ENCODE measurements at places on chromosomes 1 and 21. TPM values are rescaled to one million over a fixed set of nuclear protein-coding genes. Genes with fewer than 3 reads are reported as not detected.

DNA sequence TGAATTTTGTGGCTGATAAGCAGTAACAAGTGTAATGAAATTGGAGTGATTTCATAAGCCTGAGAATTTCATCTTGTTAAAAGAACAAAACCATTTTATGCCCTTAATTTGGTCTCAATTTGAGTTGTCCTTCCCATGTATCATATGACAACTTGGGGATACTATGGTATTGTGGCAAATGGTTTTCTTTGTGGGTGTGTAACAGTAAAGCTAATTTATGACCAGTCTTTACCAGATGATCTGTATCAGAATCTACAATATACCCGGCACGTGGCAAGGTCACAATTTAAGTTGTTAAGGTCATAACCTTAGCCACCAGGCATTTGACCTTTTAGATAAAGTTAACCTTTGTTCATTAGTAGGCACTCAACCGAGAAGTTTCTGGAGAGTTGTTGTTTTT lies 9.1 kb downstream of the NFIA start:
- peaks cover 4% of the 10 kb centered on the region for H3K36me3 ChIP-seq
- no peak overlapping the region for H3K27ac ChIP-seq
- no peaks in the 10 kb centered on the region for H3K4me1 ChIP-seq
- H3K27me3 ChIP-seq = no peaks in the 10 kb centered on the region

Gene CD2
- total RNA-seq = not detected

GRCh38 chr1:10824821-10825540 lies 28.5 kb upstream of the CASZ1 start:
- H3K27ac ChIP-seq = no peak overlapping the region
- no peaks in the 10 kb centered on the region for H3K4me1 ChIP-seq
- no peaks in the 10 kb centered on the region for H3K36me3 ChIP-seq
- no peak overlapping the region for H3K4me3 ChIP-seq
- DNase-seq = peak; percentile 30
- peaks cover 2% of the 10 kb centered on the region for H3K27me3 ChIP-seq

Gene RNU1-3
- under 0.01 TPM for total RNA-seq

- no peak for DNase-seq
- H3K4me1 ChIP-seq = no peaks in the 10 kb centered on the region
- no peaks in the 10 kb centered on the region for H3K36me3 ChIP-seq
- no peak overlapping the region for H3K27ac ChIP-seq
- no peak overlapping the region for H3K4me3 ChIP-seq
- no peaks in the 10 kb centered on the region for H3K27me3 ChIP-seq
Observed at GRCh38 chr1:175757381-175758015, 14.1 kb upstream of the TNR start.

GRCh38 chr1:26697978-26698849 lies 2.4 kb downstream of the ARID1A start:
- H3K36me3 ChIP-seq = no peaks in the 10 kb centered on the region
- peak overlapping the region; percentile 97 for H3K4me3 ChIP-seq
- peak overlapping the region; percentile 77 for H3K27ac ChIP-seq
- H3K4me1 ChIP-seq = peaks cover 38% of the 10 kb centered on the region
- peak; percentile 97 for DNase-seq

- no peak overlapping the region for H3K27ac ChIP-seq
- H3K4me1 ChIP-seq = no peaks in the 10 kb centered on the region
- no peaks in the 10 kb centered on the region for H3K27me3 ChIP-seq
- no peak overlapping the region for H3K4me3 ChIP-seq
- no peaks in the 10 kb centered on the region for H3K36me3 ChIP-seq
Observed at GRCh38 chr21:42556960-42557359, 43.3 kb downstream of the SLC37A1 start.

GRCh38 chr1:221559911-221560310 lies 182.0 kb downstream of the DUSP10 start:
- no peaks in the 10 kb centered on the region for H3K36me3 ChIP-seq
- H3K4me1 ChIP-seq = no peaks in the 10 kb centered on the region
- no peak overlapping the region for H3K27ac ChIP-seq
- no peaks in the 10 kb centered on the region for H3K27me3 ChIP-seq

DNA sequence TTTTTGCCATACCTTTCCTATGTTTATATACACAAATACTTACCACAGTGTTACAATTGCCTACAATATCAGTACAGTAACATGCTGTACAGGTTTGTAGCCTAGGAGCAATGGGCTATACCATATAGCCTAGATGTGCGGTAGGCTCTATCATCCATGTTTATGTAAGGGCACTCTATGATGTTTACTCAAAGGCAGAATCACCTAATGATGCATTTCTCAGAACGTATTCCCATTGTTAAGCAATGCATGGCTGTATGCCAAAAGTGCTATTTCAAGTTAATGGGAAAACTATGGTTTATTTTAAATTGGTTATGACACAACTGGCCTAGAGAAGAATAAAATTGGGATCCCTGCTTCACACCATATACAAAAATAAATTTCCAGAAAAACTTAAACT lies 36.9 kb upstream of the DISP1 start:
- no peak overlapping the region for H3K4me3 ChIP-seq
- H3K36me3 ChIP-seq = no peaks in the 10 kb centered on the region
- no peaks in the 10 kb centered on the region for H3K4me1 ChIP-seq
- H3K27ac ChIP-seq = no peak overlapping the region
- DNase-seq = no peak

- peak; percentile 52 for DNase-seq
- peaks cover 21% of the 10 kb centered on the region for H3K4me1 ChIP-seq
- peak overlapping the region; percentile 87 for H3K27ac ChIP-seq
- no peaks in the 10 kb centered on the region for H3K27me3 ChIP-seq
- no peaks in the 10 kb centered on the region for H3K36me3 ChIP-seq
- H3K4me3 ChIP-seq = no peak overlapping the region
Observed at GRCh38 chr1:145979746-145980456, 15.4 kb downstream of the POLR3GL start.

Gene FRRS1
- total RNA-seq = 27.0 TPM

Gene CGN
- total RNA-seq = under 0.01 TPM

Gene AQP10
- total RNA-seq = not detected

DNA sequence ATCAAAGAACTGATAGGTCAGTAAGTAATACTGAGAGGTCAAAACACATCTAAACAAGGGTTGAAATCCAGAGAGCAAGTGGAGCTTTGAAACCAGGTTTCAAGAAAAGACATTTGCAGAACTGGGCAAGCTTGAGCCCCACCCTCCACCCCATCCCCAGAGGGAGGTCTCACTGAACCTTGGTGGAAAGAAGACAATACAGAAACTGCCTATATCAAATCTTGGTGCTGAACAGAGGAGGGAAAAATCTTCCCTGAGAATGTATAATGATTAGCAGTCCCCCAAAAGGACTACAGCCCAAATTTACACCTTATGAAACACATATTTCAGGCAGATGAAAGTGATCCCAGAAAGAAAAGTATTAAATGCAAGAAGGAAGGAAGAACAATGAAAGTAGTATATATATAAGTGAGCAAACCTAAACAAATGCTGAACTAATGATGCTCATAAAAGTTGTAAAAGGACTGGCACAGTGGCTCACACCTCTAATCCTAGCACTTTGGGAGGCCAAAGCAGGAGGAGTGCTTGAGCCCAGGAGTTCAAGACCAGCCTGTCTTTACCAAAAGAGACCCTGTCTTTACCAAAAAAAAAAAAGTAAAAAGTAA lies 12.4 kb downstream of the ZBTB17 start:
- peaks cover 4% of the 10 kb centered on the region for H3K36me3 ChIP-seq
- no peak overlapping the region for H3K27ac ChIP-seq
- no peak overlapping the region for H3K4me3 ChIP-seq
- H3K27me3 ChIP-seq = no peaks in the 10 kb centered on the region

GRCh38 chr1:119470958-119471357 lies 36.1 kb upstream of the HSD3B1 start:
- DNase-seq = no peak
- no peak overlapping the region for H3K4me3 ChIP-seq
- H3K36me3 ChIP-seq = no peaks in the 10 kb centered on the region
- no peaks in the 10 kb centered on the region for H3K4me1 ChIP-seq
- no peak overlapping the region for H3K27ac ChIP-seq

DNA sequence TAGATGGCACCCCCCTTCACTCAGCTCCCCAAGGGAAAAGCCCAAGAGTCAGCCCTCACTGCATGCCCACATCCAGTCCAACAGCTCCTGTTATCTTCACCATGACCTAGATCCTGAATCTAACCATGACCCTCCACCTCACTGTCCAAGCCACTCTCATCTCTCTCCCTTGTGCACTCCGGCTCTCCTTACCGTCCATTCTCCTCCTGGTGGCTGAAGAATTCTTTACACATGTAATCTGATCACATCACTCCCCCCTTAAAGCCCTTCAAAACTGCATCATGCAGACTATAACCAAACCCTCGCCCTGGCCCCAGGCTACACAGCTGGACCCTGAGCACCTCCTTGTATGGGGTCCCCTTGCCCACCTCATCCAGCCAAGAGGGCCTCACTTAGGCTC lies 14.0 kb upstream of the PAQR7 start:
- H3K27ac ChIP-seq = no peak overlapping the region
- peak; percentile 46 for DNase-seq
- peaks cover 18% of the 10 kb centered on the region for H3K4me1 ChIP-seq
- H3K36me3 ChIP-seq = no peaks in the 10 kb centered on the region

DNA sequence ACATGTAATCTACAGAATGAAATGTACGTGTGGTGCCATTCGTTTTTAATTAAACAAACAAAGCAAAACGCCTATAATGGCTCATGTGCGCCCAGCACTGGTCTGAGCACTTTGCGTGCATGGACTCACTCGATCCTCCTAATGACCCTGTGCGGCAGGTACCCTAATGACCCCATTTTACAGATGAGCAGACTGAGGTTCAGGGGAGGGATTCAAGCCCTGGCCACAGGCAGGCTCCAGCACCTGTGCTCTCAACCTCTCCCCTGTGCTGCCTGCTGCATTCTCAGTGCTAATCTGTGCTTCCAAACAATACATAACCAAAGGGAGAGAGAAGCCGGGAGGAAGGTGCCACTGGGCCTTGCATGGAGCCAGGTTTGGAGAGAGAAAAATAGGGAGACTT lies 124.2 kb upstream of the ZBTB40 start:
- DNase-seq = no peak
- no peak overlapping the region for H3K27ac ChIP-seq
- H3K27me3 ChIP-seq = peaks cover 7% of the 10 kb centered on the region
- no peaks in the 10 kb centered on the region for H3K36me3 ChIP-seq
- no peak overlapping the region for H3K4me3 ChIP-seq

DNA sequence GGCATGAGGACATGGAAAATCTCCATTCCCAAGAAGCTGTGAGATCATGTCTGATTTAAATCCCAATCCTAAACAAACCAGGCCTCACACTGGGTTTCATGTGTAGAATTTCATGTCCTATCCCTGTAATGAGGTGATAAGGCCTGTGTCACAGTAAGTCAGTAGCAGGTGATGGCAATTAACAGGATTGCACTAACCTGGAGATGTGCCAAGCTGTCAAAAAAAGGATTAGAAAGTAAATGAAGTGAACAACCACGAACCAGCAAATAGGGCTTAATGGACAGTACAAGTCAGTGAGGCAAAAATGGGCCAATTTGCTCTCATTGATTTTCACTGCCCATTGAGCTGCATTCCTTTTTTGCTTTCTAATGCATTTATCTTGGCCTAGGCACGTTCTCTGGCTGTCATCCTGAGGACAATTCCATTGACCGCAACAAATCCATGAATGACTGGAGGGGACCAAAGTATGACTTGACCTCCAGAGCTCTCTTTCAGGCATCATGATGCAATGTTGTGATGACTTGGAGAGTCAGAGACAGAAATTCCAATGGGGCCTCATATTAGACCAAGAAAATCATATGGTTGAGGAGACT lies 673.6 kb upstream of the ADGRL2 start:
- no peaks in the 10 kb centered on the region for H3K4me1 ChIP-seq
- no peak overlapping the region for H3K27ac ChIP-seq
- peak; percentile 31 for DNase-seq

Gene MMEL1
- total RNA-seq = 0.33 TPM

Gene MAP10
- total RNA-seq = 2.6 TPM

- H3K27ac ChIP-seq = no peak overlapping the region
- no peaks in the 10 kb centered on the region for H3K27me3 ChIP-seq
- no peak for DNase-seq
- no peak overlapping the region for H3K4me3 ChIP-seq
- no peaks in the 10 kb centered on the region for H3K36me3 ChIP-seq
- H3K4me1 ChIP-seq = peaks cover 2% of the 10 kb centered on the region
Observed at GRCh38 chr1:108563808-108564207, 3.9 kb downstream of the EEIG2 start.

DNA sequence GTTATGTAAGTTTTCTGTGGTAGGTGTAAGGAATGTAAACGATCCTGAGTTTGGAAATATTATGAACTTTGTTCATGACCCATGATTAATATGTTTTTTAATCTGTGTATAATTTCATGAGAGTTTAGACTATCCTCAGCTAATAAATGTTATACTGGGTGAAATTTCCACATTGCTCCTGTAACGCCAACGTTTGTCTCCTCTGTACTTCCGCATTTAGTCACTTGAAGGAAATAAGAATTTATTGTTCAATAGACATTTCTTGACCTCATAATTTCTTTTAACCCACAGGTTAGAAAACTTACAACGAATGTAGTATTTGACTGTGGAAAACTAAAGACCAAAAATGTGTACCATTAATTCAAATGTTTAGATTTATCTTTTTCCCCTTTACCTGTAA lies 876 bp downstream of the KCNJ15 start:
- H3K4me3 ChIP-seq = no peak overlapping the region
- peaks cover 5% of the 10 kb centered on the region for H3K4me1 ChIP-seq
- no peaks in the 10 kb centered on the region for H3K27me3 ChIP-seq
- no peak overlapping the region for H3K27ac ChIP-seq
- no peak for DNase-seq
- H3K36me3 ChIP-seq = no peaks in the 10 kb centered on the region

GRCh38 chr1:234610061-234610665 lies at the start of gene IRF2BP2:
TSS of gene IRF2BP2 (minus strand) at chr1:234610178. CDS start at chr1:234609494, 684 bp downstream.
- peak within 1 kb of the TSS; percentile 68 for H3K4me3 ChIP-seq
- no peaks in the 10 kb centered on the region for H3K27me3 ChIP-seq
- H3K36me3 ChIP-seq = peaks cover 6% of the 10 kb centered on the region
- DNase-seq = peak; percentile 78
- H3K27ac ChIP-seq = peak within 1 kb of the TSS; percentile 94

GRCh38 chr1:184025242-184025675 lies 12.3 kb downstream of the COLGALT2 start:
- peaks cover 11% of the 10 kb centered on the region for H3K4me1 ChIP-seq
- H3K36me3 ChIP-seq = no peaks in the 10 kb centered on the region

GRCh38 chr1:2273401-2274090 lies 45.4 kb downstream of the SKI start:
- peaks cover 6% of the 10 kb centered on the region for H3K36me3 ChIP-seq
- H3K4me3 ChIP-seq = no peak overlapping the region
- H3K27ac ChIP-seq = peak overlapping the region; percentile 41
- no peak for DNase-seq

- no peak for DNase-seq
- H3K4me1 ChIP-seq = no peaks in the 10 kb centered on the region
- no peaks in the 10 kb centered on the region for H3K27me3 ChIP-seq
- no peaks in the 10 kb centered on the region for H3K36me3 ChIP-seq
- H3K4me3 ChIP-seq = no peak overlapping the region
- no peak overlapping the region for H3K27ac ChIP-seq
Observed at GRCh38 chr1:7565099-7565750, 205.9 kb upstream of the VAMP3 start.

- H3K4me3 ChIP-seq = peak overlapping the region; percentile 8
- no peaks in the 10 kb centered on the region for H3K27me3 ChIP-seq
- peak; percentile 82 for DNase-seq
- H3K27ac ChIP-seq = no peak overlapping the region
- no peaks in the 10 kb centered on the region for H3K36me3 ChIP-seq
- H3K4me1 ChIP-seq = no peaks in the 10 kb centered on the region
Observed at GRCh38 chr21:32240851-32241687, 37.8 kb downstream of the MIS18A start.

- no peak for DNase-seq
- H3K4me3 ChIP-seq = no peak overlapping the region
- no peaks in the 10 kb centered on the region for H3K4me1 ChIP-seq
- no peaks in the 10 kb centered on the region for H3K27me3 ChIP-seq
Observed at GRCh38 chr1:93770640-93771039, 89.0 kb upstream of the BCAR3 start.
